ENCODE measurements at places on chromosomes 3 and 15.

GRCh38 chr3:161230621-161231171 lies 9.6 kb downstream of the NMD3 start:
- DNase-seq: no peak

GRCh38 chr3:196775938-196776337 lies 36.3 kb downstream of the PAK2 start:
- DNase-seq: peak; percentile 39

GRCh38 chr15:49380912-49381311 lies 42.1 kb upstream of the FGF7 start:
- no peak for DNase-seq

GRCh38 chr3:129690406-129690805 lies 83.9 kb upstream of the PLXND1 start:
- peak; percentile 86 for DNase-seq

- DNase-seq: no peak
Observed at GRCh38 chr15:32709295-32710033, 8.3 kb upstream of the GREM1 start.

Data from inflammatory macrophage treated with lipopolysaccharide for 4 hours (primary cell).